AG04449 (cell line): ENCODE measurements at places on chromosomes 1 and 21.

GRCh38 chr1:158095737-158096335, 84.9 kb upstream of the CD1D start:
- DNase-seq = no peak

DNA sequence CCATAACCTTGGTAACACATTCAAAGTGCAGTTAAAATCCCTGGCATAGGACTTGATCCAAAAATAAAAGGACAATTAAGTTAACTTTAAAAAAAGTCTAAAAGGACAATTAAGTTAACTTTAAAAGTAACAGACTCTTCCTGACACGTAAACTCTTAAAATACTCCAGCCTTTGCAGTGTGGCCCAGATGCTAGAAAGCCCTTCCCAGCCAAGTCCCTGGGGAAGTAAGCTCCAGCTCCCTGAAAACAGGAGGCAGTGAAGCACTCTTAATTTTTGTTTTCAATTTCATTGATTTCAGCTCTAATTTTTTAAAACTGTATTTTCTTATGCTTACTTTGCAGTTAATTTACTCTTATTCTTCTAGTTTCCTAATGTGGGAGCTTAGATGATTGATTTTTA, 5.1 kb upstream of the AIM2 start:
- no peak for DNase-seq

DNA sequence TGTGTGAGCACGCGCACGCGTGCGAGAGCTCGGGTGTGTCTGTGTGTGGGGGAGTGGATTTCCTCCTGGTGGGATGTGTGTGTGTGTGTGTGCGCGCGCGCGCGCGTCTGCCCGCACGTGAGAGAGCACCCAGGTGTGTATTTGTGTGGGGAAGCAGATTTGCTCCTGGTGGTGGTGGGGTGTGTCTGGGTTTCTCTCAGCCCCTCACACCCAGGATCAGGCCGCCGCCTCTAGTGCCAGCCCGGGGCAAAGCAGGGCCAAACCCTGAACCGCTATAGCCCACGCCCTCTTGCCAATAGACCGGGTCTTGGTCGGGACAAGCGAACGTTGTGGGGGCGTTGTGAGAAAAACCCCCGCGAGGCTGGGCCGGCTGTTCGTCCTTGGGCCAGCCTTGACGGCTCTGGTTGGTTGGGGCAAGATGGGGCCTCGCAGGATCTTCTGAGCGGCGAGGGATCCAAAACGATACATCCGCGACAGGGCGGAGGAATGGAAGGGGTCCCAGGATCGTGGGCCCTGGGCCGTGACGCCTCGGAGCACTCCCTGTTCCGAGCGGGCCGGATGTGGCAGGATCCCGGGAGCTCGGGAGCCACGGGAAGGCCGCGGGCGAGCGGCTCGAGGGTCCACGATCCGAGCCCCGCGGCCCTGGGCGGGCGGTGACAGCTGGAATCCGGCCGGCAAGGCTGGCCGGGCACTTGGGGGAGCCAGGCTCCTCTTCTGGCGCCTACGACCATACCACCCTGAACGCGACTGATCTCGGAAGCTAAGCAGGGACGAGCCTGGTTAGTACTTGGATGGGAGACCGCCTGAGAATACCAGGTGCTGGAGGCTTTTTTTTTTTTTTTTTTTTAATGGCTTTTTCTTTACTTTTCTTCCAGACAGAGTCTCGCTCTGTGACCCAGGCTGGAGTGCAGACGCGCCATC, 68.2 kb downstream of the RNF187 start:
- no peak for DNase-seq

GRCh38 chr1:113805639-113806038, 6.6 kb downstream of the RSBN1 start:
- DNase-seq = no peak

GRCh38 chr1:223337174-223337869, 26.7 kb downstream of the SUSD4 start:
- DNase-seq = no peak

- DNase-seq = peak; percentile 23
Measured at GRCh38 chr1:244137725-244138124, 86.6 kb downstream of the ZBTB18 start.

- no peak for DNase-seq
Measured at GRCh38 chr1:153293851-153294250, 18.9 kb downstream of the PGLYRP3 start.
